ENCODE measurements at places on chromosomes 5 and 9.

- DNase-seq: no peak
Measured at GRCh38 chr9:13292782-13293181, 13.3 kb upstream of the MPDZ start.

- no peak for DNase-seq
Measured at GRCh38 chr9:3804103-3804502, 278.3 kb upstream of the RFX3 start.

GRCh38 chr5:113293068-113293974 is 141.5 kb downstream of the TSSK1B start:
- peak; percentile 4 for DNase-seq

- no peak for DNase-seq
Measured at GRCh38 chr5:96563816-96564215, 98.4 kb upstream of the CAST start.

- DNase-seq: no peak
Measured at GRCh38 chr5:124912638-124913328, 166.3 kb upstream of the ZNF608 start.

DNA sequence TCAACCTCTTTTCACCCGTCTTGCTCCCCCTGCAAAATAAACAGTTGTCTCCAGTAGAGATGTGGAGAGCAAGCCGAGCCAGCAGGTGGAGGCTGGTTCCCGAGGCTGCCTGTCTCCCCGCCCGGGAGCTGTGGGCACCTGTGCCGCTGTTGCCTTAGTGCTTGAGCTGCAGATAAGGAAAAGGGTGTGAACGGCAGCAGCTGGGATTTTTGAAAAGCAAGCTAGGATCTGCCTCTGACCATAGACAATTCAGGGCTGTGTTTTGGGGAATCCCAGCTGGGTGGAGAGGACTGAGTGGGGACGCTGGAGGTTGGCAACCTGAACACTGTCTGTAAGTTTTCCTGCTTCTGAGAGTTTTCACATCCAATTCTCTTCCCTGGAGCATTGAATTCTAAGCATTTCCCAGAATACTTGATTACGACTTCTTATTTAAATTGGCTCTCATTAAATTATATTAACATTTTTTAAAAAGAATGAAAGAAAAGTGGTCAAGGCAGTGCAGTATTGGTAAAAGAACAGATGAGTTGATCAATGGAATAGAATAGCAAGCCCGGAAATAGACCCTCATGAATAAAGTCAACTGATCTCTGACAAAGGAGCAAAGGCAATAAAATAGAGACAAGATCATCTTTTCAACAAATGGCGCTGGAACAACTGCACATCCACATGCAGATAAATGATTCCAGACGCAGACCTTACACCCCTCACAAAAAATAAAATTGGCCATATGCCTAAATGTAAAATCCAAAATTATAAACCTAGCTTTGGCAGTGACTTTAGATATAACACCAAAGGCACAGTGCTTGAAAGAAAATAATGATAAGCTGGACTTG is 9.7 kb downstream of the WNK2 start:
- DNase-seq: no peak

DNA sequence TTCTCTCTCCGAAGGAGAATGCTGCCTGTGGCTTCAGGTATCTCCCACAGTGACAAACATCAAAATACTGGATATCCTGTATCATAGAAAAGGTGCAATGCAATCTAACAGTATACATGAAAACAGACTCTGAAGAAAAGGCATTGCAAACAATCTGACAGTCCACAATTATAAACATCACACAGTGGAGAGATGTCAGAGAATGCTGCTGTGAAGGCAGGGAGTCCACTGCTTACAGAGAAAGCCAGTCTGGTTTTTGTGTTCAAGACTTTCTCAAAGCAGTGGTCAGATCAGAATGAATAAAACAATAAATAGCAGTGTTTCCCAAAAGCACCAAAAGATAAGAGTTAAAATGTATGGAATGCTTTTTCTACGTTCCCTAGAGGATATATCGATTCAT is 28.7 kb downstream of the TTC23L start:
- DNase-seq: no peak

GRCh38 chr5:132267931-132268768 is 10.7 kb downstream of the PDLIM4 start:
- DNase-seq: no peak
